Activated T-helper 17 cell treated with anti-CD3 and anti-CD28 coated beads, Interleukin-2, amount 50 U/mL, for 72 hours (primary cell): ENCODE measurements at places on chromosomes 4 and X.
A peak's percentile ranks its signal among the peaks of the same experiment; 100 is the strongest.

GRCh38 chrX:150573702-150574101 lies 5.3 kb downstream of the MTM1 start:
- ATAC-seq = peak; percentile 38

DNA sequence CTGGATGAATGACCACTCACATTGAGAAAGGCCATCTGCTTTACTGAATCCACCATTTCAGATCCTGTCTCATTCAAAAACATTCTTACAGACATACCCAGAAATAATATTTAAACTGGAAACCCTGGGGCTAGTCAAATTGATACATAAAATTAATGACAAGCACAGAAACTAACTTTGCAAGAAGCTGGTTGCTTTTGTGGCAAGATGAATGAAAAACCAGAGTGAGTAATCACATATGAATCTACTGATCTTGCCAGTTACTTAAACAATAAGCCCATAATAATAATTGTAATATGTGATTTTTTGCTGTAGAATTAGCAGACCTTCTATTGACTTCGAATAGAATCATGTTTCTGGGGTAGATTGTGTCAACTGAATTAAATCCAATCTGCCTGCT lies 235.1 kb downstream of the PPARGC1A start:
- ATAC-seq = no peak

DNA sequence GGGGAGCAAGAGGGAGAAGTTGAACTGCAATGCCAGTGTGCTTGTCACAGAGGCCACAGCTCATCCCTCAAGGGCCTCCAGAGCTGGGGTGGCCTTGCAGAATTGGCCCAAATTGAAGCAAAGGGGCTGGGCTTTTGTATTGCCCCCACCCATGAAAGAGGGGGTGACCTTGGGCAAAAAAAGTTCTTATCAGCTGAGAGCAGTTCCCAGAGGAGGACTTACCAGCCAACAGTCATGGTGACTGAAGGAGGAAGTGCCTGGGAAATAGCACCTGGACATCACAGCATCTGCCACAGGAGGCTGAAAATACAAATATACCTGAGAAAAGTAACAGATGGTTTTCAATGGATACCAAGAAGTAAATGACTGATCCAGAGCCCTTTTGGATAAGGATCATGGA lies 262.4 kb downstream of the MID1IP1 start:
- no peak for ATAC-seq

DNA sequence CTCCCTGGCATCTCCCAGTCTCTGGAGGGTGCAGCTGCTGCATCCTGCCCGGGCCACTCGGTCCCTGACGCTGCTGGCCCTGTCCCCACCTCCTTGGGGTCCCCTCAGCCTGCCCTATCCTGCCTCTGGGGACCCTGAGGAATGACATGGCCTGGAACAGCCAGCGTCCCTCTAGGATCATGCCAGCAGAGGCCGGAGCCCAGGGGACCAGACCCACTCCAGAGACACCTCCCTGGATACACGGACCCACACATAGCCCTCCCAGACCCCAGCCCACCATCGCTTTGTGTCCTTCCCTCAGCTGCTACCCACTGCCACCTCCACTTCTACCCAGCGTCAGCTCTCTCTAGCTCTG lies 35.5 kb downstream of the CPLX1 start:
- no peak for ATAC-seq

DNA sequence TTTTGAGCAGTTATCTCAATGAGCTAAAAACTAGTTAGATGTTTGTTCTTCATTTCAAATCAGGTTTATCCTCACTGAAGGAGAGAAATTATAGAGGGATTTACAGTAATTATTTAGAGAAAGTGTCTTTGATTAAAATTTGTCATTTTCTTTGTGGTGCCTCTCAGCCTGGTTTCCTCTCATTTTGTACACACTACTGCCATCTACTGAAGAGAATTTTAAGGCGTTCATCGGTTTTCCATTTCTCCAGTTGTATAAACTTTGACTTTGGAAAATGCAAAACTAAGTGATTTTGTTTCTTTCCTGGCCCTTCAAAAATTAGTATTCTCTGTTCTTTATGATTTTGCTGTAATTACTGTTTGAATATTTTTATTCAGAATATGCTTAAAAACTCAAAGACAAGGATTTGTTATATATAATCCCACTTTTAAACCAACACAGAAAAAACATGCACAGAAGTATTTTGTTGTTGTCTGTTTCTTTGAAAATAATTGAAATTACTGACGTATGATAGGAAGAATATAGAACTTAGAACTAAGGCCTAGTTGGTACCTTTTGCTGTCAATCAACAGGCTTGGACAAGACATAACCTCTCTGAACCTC lies 34.4 kb upstream of the ANXA3 start:
- no peak for ATAC-seq

DNA sequence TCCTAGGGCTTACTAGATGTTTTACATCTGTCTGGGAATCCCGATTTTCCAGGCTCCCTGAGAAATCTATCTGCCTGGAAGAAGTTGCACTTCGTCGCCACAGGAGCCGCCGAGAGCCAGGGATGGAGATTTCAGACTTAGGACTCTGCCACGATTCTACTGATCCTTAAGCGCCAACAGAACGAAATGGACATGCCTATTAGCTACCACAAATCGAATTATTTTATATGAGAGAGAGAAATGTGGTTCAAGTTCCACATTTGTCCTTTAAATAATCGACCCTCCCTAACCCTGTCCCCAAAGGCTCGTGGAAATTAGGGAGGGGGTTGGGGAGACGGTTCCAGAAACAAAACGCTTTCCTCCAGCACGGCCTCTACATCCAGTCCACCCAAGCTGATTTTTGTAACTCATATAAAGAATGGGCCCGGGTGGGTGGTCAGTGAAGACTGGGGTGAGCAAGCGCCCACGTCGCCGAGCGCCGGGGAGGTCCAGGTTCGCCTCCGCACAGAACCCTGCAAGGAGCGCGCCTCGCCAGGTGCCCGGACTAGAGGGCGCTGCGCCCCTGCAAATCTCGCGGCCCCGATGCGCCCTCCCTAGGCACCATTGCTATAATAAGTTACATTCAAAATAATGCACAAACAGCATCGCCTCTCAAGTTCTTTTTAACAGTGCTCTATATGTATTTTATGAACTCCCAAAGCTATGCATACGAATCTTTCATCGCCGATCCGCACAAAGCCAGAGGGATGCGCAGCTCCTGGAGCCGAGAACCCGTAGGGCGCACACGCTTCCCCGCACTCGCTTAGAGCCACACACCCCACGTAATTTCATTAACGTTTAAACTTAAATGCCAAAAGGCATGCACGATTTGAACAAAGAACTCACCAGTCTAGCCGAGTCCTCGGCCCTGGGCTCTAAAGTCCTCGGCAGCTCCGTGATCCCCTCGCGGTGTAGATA lies 2.1 kb upstream of the FAT1 start:
- ATAC-seq = no peak

- no peak for ATAC-seq
Measured at GRCh38 chr4:24655971-24656370, 71.6 kb upstream of the DHX15 start.

DNA sequence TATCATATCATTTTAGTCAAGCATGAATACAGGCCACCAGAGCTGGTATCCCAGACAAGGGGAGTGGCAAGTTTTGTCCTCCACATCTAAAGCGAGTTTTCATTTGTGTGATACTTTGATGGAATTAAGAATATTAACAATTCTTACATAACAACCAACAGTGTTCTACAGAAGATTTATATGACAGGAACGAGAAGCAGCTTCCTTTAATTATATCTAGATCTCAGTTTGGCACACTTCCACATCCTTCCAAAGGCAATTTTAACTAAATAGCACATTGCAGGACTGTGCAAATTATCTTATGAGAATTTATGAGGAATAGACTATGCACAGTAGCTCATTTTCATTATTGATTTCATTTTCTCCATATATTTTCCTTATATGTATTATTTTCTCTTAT lies 121.2 kb upstream of the GUCY1A1 start:
- ATAC-seq = no peak

GRCh38 chrX:65536291-65536690 lies 1.7 kb upstream of the LAS1L start:
- ATAC-seq = no peak

DNA sequence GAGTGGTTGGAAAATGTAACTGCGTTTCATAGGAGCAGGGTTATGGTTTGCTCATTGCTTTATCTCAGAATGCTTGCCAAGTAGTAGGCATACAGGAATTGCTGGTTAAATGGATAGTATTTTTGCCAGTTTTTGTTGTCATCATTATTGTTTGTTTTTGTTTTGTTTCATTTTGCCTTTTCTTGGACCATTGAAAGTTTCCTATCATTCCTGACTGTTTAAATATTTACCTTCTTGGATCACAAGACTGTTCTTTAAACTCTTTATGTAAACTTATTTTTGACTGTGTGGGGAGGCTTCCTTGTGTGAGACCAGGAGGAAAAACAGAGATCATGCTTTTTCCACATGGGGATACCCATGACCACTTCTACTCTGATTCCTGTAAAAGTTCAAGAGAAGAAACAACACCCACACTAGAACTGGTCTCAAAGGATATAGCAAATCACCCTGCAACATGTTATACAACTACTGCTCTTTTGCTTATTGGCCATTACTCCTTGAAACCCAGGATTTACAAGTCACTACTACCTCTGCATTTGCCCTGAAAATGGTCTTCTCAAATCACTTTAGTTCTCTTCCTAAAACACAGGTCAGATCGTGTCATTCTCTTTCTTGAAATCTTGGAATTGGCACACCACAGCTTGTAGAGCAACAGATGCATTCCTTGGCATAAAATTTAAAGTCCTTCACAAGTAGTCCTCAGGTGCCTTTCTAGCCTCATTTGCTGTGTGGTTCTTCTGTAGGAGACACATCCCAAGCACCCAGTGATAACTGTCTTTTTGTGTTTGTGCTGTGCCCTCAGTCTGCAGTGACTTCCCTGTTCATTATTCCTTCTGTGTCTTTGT lies 51.3 kb downstream of the FNIP2 start:
- peak; percentile 3 for ATAC-seq

DNA sequence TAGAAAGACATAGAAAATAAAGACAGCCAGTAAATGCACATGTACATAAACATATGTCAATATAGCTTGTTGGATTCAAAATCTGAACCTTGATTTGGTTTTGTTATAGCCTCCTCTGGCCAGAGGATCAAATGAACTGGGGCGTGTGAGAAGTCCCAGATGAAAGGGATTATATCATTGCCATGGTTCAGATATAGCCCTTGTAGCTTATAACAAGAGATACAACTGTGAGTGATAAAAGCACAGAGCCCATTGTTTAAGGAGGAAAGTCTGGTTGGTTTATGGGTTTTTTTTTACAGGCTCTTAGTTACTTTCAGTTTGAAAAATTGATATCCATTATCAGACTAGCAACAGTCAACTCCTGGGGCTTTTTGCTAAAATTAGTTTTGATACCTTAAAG lies 101.7 kb upstream of the GLRA2 start:
- ATAC-seq = no peak

- peak; percentile 83 for ATAC-seq
Measured at GRCh38 chrX:56729152-56729850, at the start of gene NBDY. NBDY (plus strand) TSS chrX:56729243; CDS start chrX:56729354, 111 bp downstream.

- no peak for ATAC-seq
Measured at GRCh38 chrX:112053169-112053568, 29.4 kb downstream of the TRPC5 start.

- ATAC-seq = no peak
Measured at GRCh38 chr4:4726051-4726450, 133.4 kb upstream of the MSX1 start.

GRCh38 chr4:82380831-82381230 lies 7.0 kb upstream of the HNRNPD start:
- ATAC-seq = no peak

DNA sequence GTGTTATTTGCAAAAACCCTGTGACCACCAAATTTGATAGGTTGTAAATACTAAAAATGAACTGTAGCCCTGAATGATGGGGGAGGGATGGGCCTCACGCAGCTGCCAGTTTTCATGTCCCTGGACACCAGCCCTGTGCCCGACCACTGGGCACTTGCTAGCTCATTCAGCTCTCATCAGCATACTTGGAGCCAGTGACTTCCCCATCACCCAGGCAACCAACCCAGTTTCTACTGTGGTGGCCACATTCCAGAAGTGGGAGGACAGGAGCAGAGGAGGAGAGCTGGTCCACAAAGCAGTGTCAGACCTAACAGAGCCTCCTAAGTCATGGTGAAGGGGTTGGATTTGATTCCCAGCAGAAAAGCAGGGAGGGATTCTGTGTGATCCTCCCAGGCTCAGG lies 128.2 kb downstream of the CPEB2 start:
- no peak for ATAC-seq

GRCh38 chr4:94389595-94390267 lies 47.1 kb upstream of the HPGDS start:
- no peak for ATAC-seq

GRCh38 chrX:154495472-154495922 lies 5.1 kb upstream of the SLC10A3 start:
- no peak for ATAC-seq

- ATAC-seq = no peak
Measured at GRCh38 chr4:19580095-19580494, 671.6 kb upstream of the SLIT2 start.

DNA sequence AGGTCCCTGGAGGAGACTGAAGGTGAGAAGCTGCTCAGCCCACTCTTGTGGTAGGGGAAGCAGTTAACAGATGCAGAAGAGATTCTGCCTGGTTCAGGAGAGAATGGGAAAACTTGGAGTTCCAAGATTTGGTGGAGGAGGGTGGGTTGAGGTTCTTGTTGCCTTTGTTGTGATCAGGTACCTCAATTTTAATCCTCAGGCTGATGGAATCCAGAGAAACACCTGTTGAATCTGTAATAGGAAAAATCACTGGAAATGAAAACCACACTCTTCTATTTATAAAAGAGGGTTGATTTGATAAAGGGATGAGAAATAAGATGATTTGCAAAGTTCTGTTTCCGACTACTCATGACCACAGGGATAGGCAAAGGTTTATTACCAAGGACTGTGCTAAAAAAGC lies 132.1 kb downstream of the EDA start:
- ATAC-seq = no peak

- ATAC-seq = no peak
Measured at GRCh38 chrX:107551546-107551945, 76.8 kb upstream of the PRPS1 start.

DNA sequence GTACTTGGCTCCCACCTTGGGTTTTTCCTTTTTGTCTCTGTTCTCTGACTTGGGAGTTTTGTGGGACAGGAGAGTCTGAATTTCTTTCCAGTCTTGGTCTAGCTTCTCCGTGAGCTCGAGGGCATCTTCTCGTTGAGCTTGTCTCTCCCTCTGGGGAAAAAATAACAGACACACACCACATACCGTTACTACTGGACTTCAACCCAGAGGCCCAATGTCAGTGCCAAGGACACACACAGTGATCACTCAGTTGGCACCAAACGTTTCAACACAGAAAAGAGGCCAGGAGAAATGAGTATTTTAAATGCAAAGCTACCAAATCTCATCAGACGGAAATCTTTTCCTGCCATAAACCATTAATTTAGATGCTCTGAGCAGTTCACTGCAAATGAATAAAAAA lies 9.7 kb downstream of the NOP14 start:
- ATAC-seq = no peak

GRCh38 chr4:6349896-6350603 lies 80.4 kb downstream of the WFS1 start:
- no peak for ATAC-seq

DNA sequence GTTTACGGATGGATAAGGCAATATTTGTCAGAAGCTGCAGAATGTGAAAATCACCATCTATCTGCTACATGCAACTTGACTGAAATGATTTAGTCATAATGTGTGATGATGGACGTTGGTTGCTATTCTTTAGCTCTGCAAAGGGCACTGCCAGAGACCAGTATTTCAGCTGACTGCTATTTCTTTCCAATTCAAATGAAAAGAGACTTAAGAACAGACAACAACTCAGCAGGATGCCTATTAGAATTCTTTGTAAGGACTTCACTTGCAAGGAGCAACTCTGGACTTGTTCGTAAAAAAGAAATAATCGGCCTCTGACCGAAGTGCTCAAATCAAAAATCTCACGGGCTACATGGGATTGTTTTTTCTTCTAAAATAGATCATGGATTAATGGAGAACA lies 262.7 kb downstream of the DHX15 start:
- ATAC-seq = no peak
